ENCODE measurements at places on chromosomes 11 and 22.

GRCh38 chr22:41301085-41302020, at the start of gene ZC3H7B:
TSS of gene ZC3H7B (plus strand) at chr22:41301525. CDS start at chr22:41320661, 19,136 bp downstream.
- peak; percentile 73 for DNase-seq

- no peak for DNase-seq
Measured at GRCh38 chr22:17370026-17370765, 936 bp downstream of the CECR2 start.

GRCh38 chr11:128901653-128902514, 10.7 kb downstream of the KCNJ5 start:
- DNase-seq: no peak

- no peak for DNase-seq
Measured at GRCh38 chr22:23243006-23243573, 62.8 kb downstream of the BCR start.

- DNase-seq: no peak
Measured at GRCh38 chr11:128771102-128771501, 77.2 kb downstream of the FLI1 start.

DNA sequence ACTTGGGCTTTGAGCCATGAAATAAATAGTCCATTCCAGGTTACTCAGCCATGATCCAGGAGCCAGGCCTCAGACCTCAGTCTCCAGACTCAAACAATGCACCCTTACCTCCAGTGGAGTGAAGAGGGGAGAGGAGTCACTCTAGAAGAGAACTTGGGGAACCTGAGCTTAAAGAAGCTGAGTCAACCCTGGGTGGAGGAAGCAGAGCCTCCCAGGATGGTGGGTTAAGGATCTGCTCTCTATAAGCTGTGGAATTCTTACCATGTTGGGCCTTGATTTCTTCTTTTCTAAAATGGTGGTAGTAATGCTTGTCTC, 113.2 kb downstream of the NECTIN1 start:
- DNase-seq: no peak

- DNase-seq: no peak
Measured at GRCh38 chr11:69204246-69204940, 48.7 kb downstream of the SMIM38 start.

DNA sequence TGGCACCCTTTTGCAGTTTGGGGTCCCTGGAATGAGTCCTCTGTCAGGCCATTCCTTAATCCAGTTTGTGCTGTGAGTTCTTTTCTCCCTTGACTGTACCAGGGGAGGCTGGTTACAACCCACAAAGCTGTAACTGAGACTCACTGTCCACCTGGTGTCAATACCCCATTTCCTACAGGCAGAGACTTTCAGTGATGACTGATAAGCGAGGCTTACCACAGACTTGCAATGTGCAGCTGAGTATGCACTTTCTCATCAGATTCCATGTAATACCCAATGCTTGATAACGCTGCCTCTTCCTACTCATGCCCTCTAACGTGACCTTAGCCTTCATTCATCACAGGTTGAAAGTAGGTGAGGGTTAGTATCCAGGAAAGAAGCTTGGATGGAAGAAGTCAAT, 120.1 kb downstream of the INSC start:
- no peak for DNase-seq

GRCh38 chr11:2770761-2771301, 71.0 kb upstream of the KCNQ1OT1 start:
- DNase-seq: no peak

- DNase-seq: no peak
Measured at GRCh38 chr22:44465563-44465962, 32.5 kb downstream of the RTL6 start.

- DNase-seq: no peak
Measured at GRCh38 chr11:128155590-128155989, 431.8 kb downstream of the ETS1 start.
